Stimulated activated CD4-positive, alpha-beta T cell treated with anti-CD3 and anti-CD28 coated beads, Interleukin-15, amount 100 ng/mL, for 1 hour (primary cell): ENCODE measurements at places on chromosomes 6 and 20.

DNA sequence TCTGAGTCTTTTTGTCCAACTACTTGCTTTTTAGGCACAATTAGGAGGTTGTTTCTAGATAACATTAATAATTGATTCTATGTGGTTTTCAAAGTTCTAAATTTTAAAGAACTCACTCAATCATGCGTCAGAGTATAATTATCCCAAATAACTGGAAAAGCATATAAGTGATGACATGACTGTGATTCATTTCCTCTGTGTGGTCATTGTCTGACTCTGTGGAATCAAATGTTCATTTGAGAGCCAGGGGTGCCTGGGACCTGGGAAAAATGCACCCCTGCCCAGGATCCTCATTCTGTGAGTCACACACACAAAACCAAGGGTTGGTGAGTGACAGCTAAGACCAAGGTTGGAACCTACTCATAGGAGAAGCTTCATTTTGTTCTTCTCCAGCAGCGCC, 127.1 kb upstream of the MLIP start:
- no peak for DNase-seq

GRCh38 chr6:8830794-8831193, 395.4 kb upstream of the SLC35B3 start:
- no peak for DNase-seq

DNA sequence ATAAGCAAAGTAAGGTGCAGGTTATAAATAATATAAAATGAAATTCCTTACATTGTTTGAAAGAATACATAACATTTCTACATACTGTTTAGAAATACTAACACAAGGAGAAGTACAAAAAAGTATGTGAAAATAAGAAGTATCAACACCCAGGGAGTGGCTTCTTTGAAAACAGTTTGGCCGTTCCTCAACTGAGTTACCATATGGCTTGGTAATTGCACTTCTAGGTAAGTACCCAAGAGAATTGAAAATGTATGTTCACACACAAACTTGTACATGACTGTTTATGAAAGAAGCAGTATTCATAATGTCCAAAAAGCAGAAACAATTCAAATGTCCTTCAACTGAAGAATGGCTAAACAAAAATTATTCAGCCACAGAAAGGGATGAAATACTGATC, 30.7 kb downstream of the PAK5 start:
- no peak for DNase-seq

GRCh38 chr20:33971147-33971975, 22.4 kb upstream of the RALY start:
- DNase-seq, result no peak

DNA sequence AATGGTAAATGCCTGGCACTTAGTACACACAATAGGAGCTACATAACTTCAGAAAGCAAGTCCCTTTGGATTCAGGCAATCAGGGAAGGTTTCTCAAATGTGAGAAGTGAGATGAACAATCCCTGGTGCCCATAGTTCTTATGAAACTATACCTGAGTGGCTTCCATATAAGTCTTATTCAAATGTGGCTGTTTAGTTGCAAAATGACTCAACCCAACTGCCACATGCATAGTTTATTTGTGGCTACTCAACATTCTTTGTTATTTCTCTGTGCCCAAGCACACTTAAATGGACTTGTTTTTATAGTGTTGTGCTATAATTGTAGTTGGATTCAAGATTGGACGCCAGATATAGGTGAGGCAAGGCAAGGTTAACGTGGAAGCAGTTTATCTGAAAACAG, 93.7 kb upstream of the ATXN1 start:
- DNase-seq, result no peak

GRCh38 chr6:3557336-3557735, 100.5 kb upstream of the SLC22A23 start:
- DNase-seq, result no peak

GRCh38 chr20:479487-479886, 17.2 kb upstream of the TBC1D20 start:
- DNase-seq, result no peak

DNA sequence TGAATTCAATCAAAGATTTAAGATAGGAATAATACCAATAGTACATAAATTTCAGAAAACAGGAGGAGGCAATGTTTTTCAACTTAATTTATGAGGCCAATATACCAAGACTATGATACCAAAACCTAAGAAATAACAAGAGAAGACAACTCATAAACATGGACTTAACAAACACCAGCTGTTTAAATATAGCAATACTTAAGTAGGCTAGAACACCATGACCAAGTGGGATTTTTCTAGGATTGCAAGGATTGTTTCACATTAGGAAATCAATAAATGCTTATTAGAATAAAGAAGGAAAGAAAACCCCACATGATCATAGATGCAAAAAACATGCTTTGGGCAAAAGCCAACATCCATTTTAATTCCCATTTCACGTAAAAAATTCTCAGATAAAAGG, 355.1 kb downstream of the EPM2A start:
- DNase-seq, result no peak

GRCh38 chr20:53921443-53921973, 148.9 kb downstream of the BCAS1 start:
- DNase-seq, result no peak

GRCh38 chr6:159982731-159983506, 14.0 kb downstream of the IGF2R start:
- DNase-seq, result no peak

- DNase-seq, result no peak
Observed at GRCh38 chr6:80437221-80437620, 330.8 kb downstream of the BCKDHB start.

DNA sequence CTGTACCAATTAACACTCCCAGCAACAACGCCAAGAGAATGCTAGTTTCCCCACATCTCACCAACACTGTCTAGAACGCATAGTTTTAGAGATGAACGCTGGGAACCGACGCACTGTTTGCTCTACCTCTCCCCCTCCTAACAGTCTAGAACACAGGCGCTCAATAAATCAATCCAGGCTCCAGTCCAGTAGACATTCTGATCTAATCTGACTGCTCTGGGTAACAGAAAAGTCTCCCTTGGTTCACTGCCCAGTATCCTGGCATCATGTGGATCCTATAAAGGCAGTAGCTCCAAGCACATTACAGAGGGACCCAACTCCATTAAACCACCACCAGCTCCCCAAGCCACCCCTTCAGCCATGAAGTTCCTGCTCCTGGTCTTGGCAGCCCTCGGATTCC, at the start of gene DEFB132:
DEFB132 (plus strand) TSS at position 306 of the 400 bp plus-strand sequence; CDS start at position 361, 55 bp downstream.
- no peak for DNase-seq

DNA sequence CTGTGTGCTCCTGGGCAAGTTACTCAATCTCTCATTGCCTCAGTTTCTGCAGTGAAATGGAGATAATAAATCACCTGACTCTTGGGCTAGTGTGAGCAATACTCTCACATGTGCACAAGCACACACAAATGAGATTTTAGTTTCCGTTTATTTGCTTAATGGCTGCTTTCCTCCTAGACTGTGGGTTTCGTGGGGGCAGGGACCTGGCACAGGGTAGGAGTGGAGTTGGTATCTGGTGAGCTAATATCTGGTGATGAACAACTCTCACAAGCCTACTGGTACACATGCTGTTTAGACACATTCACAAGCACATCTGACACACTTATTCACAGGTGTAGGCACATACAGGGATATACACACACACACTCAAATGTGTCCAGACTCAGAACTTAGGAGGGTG, 73.8 kb downstream of the TOX2 start:
- no peak for DNase-seq

GRCh38 chr20:37669062-37669772, 24.6 kb upstream of the CTNNBL1 start:
- DNase-seq, result no peak

GRCh38 chr6:29723666-29724588, 693 bp downstream of the HLA-F start:
- DNase-seq, result peak; percentile 60

DNA sequence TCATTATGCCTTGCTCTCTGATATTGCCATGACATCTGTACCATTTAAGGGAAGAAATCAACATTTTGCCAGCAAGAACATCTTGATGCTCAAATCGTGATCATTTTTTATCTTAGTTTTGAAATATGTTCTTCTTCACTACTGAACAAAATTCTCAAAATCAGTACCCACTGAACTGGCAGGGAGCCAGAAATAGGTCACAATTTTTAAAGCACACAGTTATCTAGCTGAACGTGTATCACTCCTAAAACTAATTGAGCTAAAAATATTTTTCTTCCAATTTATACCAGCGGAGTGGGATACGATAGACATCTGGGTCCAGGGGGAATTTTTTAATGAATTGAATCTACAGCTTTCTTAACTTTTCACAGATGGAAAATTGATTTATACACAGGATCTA, 11.3 kb downstream of the IL17F start:
- no peak for DNase-seq

DNA sequence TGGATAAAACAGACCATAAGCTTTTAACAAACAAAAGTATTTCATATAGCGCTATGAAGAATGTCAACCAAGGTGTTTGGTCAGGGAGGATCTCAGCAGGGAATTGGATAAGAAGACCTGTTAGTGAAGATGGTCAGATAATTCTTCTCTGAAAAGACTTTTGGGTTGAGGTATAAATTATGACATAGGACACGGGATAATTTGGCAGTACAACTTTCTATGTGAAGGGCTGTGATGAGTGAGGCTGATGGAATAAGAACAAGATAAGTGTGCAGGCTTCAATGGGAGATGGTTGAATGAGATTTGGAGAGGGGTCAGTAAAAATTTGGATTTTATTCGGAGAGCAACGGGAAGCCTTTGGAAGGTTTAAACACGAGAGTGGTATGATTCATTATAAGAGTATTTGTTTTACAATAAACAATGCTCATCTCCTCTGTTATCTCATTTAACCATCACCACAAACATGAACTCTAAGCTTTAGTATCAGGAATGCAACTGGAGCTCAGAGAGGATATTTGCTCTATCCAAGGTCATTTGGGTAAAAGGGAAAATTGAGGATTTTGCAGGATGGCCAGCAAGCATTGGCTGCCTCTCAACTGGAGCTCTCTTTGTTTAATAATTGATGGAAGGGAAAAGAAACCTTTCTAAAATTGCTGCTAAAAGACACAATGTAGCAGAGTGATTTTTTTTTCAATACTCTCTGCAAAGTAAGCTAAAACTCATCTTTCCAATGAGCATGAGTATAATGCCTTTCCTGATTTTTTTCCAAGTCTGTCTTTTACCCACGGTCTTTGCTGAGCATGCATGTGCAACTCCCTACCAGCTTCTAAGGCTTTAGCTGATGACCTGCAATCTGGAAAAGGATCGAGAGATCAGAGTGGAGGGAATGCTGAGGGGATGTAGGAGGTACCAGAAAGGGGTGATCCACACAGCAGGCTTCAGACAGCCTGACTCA, 534.0 kb downstream of the CBLN4 start:
- no peak for DNase-seq

- DNase-seq, result no peak
Observed at GRCh38 chr6:115594891-115595290, 465.8 kb downstream of the FRK start.

GRCh38 chr6:157335829-157336228, 12.5 kb upstream of the TMEM242 start:
- DNase-seq, result no peak

GRCh38 chr6:33589392-33589730, 9.3 kb upstream of the BAK1 start:
- no peak for DNase-seq

GRCh38 chr20:31767805-31768204, 28.7 kb downstream of the TPX2 start:
- DNase-seq, result no peak

DNA sequence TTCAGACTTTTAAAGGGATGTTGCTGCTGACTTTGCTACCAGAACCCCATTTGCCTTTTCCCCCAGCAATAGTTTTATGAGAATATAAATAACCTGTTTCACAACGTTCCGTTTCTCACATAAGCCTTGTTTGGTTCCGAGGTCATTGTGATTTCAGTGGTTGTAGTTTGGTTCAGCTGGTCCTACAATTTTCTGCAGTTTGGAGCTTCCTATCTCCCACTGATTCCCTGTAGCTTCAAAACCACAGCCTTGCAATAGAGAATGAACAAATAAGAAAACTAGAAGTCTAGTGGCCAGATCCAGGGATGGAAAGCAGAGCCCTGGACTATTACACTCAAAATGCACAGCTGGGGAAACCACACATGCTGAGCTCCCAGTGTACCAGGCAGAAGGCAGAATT, 24.1 kb upstream of the SH3BGRL2 start:
- DNase-seq, result no peak

DNA sequence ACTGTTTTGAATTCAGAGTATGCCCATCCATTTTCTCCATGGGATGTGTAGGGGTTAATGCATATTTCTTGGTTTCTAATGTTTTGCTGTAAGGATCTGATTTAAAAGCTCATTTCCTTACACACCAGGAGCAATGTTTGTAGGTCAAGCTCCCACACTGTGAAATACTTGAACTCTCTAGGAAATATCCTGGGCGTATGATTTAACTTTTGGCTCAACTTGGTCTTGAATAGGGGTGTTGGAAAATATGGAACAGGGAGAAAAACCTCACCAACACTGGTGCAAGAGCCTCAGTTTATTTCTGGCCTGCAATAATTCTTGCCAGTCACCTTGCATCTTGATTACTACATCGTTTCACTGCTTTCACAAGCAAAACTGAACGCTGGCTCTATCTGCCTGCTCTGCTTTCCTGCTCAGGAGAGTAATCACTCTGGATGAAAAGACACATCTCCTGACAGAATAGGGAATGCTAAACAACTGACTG, 25.1 kb upstream of the RFPL4B start:
- DNase-seq, result no peak

DNA sequence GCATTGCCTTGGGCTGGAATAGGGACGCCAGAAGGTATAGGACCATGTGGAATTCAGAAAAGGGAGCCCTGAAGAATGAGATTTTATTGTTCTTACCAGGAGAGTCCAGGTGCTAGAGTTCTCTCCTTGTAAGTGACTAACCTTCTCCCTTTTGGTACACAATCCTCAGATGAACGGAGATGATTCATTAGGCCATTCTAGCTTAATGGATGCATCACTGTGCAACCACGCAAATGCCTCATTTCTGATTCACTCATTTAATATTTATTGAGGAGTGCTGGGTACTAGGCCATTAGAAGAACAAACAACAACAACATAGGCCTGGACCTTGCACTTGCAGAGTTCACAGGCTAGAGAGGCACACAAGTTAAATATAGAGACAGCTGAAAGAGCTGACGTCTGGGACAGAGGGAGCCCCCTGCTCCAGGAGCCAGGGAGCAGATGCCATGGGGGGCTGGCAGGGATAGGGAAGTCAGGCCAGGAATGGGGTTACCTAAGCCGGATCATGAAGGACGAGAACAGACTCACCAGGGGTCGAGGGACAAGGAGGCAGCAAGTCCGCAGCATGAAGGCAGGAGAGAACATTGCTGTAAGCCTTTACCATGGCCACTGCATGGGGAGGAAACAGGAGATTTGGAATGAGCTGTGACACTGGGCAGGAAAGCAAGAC, 179.5 kb upstream of the AKAP12 start:
- no peak for DNase-seq

- no peak for DNase-seq
Observed at GRCh38 chr20:56860413-56860812, 231.3 kb downstream of the TFAP2C start.

- DNase-seq, result no peak
Observed at GRCh38 chr6:33443619-33444504, 10.5 kb upstream of the ZBTB9 start.

GRCh38 chr20:35121186-35121585, 25.9 kb downstream of the EDEM2 start:
- no peak for DNase-seq

GRCh38 chr6:43808412-43808811, 38.4 kb downstream of the VEGFA start:
- no peak for DNase-seq

- DNase-seq, result no peak
Observed at GRCh38 chr20:36270744-36271638, 34.7 kb downstream of the AAR2 start.

- no peak for DNase-seq
Observed at GRCh38 chr6:162864911-162865310, 137.1 kb downstream of the PACRG start.
